ENCODE measurements at places on chromosomes 6 and 20.

GRCh38 chr6:30350524-30350923 lies 5.6 kb downstream of the RPP21 start:
- no peak for DNase-seq

DNA sequence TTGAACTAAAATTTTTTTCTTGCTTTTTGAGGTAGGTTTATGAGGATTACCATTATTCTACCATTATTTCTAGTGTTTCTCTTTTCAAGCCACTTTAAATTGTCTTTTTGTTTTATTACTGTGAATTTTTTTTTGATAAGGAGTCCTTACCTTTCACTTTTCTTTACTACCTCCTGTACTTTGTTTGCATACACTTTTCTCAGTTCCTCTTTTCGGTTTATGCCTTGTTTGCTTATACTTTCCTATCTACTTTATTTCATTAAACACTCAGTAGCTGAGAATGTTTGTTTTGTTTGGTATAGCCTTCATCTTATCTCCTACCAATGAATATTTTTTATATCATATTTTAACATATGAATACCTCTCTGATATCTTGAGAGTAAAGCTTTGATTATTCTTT lies 147.9 kb downstream of the TFAP2B start:
- no peak for DNase-seq

- no peak for DNase-seq
Measured at GRCh38 chr6:54252496-54252895, 55.7 kb upstream of the TINAG start.

GRCh38 chr20:62761759-62762131 lies 34.5 kb upstream of the MRGBP start:
- no peak for DNase-seq

DNA sequence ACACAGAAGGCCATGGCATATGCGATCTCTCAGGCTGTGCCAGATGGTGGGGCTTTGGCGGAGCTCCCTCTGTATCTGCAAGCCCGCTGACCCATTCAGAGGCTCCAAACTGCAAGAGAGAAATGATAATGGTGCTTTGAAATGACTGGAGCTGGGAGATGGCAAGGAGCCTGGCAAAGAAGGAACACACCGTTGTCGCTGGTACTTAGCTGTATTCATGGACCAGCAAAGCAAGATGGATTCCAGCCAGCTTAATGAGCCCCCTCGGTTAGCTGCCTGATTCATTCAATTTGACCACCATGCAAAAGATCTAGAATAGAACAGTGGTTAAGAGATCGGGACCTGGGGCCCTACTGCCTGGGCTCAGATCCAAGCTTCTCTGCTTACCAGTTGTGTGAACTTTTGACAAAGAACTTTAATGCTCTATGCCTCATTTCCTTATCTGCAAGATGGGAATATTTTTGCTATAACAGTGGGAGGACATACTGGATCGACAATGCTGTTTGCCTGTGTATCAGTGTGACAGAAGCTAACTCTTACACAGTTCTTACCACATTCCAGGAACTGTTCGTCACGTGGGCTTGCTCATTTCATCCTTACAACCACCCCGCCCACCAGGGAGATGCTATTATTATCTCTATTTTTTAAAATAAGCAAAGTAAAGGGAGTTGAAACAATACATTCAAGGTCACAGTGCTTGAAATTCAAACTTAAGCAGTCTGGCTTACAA lies 317.8 kb upstream of the SULF2 start:
- DNase-seq, result no peak

DNA sequence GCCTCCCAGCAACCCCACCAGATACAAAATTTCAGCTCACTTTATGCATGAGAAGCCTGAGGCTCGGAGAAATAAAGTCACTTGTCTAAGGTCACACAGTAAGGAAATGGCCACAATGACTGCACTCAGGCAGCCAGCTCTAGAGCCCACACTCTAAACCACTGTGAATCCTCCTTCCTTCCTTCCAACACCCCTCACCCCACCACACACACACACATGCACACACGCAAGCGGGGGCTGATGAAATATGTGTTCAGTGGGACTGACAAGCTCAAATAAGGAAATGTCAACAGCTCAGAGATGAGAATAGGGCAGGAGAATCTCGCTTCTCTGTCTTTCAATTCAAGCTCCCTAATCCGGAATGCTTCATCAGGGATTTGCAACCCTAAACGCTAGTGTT lies 6.0 kb upstream of the BPIFA1 start:
- no peak for DNase-seq

DNA sequence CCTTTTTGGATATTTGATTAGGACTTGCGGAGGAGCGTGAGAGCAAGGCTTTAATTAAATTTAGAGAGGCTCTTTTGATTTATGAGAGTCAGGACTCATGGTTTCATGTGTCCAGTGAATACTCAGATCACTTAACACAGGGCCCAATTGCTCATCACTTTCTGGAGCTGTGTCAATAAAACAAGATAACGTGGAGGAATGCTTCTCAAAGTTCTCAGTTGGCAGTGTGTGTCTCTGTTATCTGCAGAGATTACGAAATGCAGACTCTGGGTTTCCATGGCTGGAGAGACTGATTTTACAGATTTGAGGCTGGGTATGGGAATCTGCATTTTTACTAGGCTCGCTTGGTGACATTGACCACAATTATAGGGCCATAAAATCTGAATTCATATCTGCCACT lies 335.8 kb upstream of the FLRT3 start:
- no peak for DNase-seq

- no peak for DNase-seq
Measured at GRCh38 chr6:13273202-13273930, 55.0 kb downstream of the TBC1D7 start.

DNA sequence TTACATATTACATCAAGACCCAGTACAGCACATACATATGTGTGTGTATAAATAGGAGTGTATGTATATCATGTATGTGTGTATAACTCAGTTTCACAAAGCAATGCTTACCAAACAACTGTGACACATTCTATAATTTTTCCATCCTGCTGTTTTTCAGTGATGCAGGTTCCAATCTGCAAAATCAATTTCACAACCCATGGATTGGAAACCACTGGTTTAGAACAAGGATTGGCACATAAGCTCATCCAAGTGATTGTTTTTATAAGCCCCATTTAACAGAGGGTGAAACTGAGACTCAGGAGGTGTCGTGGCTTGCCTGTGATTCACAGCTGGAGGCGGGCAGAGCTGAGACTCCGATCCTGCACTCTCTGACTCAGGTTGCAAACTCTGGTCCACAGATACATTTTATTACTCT lies 158.2 kb downstream of the ZMYND8 start:
- DNase-seq, result peak; percentile 61

GRCh38 chr20:25987073-25987927 lies 290.6 kb upstream of the ZNF337 start:
- peak; percentile 34 for DNase-seq

- DNase-seq, result no peak
Measured at GRCh38 chr6:153590411-153590810, 448.6 kb upstream of the OPRM1 start.
